Tibial artery (tissue), 4 donors: ENCODE measurements at places on chromosomes 6 and 20.

DNA sequence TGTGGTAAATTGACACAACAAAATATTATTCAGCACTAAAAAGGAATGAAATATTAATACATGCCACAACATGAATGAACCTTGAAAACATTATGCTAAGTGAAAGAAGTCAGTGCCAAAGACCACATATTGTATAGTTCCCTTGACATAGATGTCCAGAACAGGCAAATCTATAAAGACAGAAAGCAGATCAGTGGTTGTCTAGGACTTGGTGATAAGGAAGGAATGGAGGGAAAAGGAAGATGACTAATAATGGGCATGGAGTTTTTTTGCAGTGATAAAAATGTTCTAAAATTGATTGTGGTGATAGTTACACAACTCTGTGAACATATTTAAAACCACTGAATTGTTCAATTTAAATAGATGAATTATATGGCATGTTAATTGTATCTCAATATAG, 32.5 kb downstream of the TBX18 start:
- no peak for DNase-seq

GRCh38 chr6:154166140-154166539, 127.1 kb downstream of the OPRM1 start:
- DNase-seq = no peak

DNA sequence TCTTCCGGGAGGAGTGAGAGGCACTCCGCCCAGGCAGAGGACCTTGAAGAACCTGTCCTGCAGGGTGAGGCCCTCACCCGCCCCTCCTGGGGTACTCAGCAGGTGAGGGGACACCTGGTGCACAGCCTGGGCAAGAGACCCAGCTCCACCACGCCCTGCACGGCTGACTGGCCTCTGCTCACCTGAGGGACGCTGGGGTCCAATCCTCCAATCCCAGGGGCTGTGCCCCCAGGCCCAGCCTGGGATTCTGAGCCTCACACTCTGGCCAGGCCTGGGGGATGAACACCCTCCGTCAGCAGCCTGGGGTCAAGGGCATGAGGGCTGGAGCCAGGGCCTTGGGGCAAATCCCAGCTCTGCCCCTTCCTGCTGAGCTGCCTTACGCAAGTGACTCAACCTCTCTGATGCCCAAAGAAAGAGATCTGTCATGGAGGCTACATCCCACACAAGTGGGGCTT, 149.9 kb upstream of the PTPN1 start:
- DNase-seq = no peak

DNA sequence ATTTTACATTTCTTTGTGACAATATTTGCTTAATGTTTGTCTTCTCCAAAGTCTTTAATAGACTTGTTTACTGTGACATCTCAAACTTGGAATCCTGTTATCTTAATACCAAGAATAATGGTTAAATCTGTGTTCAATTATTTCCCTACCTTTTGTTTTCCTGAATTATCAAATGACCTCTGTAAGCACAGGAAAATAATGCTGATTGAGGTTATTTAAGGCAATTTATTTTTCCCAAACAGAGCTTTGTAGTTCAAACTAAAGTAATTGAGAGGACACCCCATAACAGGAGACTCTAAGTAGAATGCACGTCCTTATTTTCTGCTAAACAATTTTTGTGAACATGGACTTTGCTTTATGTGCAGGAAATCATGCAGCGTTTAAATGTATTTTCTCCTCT, 195.0 kb downstream of the BTBD3 start:
- no peak for DNase-seq

DNA sequence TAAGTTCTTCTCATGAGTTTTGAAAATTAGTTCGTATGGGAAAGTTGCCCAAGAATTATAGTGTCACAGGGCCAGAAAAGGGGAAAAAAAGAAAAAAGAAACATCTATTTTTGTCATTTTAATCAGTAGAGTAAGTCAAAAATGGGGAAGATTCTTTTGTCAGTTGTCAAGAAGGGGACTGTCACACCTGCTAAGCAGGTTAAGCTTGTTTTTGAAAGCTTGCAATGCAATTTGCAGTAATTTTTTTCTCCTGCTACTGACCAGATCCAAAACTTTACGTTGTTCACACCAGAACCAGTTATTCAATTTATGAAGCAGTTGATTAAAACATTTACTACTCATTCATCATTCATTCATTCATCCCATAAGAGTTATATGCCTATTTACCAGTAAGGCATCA, 171.4 kb downstream of the SOX4 start:
- no peak for DNase-seq
